GM12865 (cell line): ENCODE measurements at places on chromosomes 16 and 17.

DNA sequence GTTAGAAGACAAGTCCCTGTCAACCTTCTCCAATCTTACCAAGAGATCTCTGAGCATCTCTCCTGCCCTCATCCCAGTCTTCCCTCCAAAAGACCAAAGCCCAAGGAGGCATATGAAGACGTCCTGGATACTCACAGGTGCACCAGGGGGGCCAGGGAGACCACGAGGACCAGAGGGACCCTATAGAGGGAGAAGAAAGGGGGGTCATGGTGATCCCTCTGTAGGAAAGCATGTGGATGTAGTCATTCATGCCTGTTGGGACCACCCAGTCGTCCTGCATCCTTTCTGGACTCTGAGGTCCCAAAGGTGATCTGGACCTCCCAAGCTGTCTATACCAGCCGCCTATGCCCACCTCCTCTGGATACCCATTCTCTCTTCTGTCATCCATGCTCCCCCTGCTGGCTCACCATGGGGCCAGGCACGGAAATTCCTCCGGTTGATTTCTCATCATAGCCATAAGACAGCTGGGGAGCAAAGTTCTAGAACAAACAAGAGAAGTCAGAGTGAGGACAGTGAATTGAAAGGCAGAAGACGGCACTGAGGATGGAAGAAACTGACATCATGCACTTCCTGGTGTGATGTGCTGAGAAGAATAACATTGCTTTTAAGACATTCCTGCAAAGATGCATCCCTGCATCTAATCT is 3.3 kb downstream of the COL1A1 start:
- peak; percentile 69 for DNase-seq

GRCh38 chr17:42271006-42271778 is 5.0 kb downstream of the STAT5B start:
- no peak for DNase-seq

- DNase-seq: peak; percentile 5
Observed at GRCh38 chr16:1871974-1872635, at the start of gene MEIOB. Gene MEIOB (minus strand): TSS chr16:1872164. CDS start chr16:1868175, 3,989 bp downstream.

DNA sequence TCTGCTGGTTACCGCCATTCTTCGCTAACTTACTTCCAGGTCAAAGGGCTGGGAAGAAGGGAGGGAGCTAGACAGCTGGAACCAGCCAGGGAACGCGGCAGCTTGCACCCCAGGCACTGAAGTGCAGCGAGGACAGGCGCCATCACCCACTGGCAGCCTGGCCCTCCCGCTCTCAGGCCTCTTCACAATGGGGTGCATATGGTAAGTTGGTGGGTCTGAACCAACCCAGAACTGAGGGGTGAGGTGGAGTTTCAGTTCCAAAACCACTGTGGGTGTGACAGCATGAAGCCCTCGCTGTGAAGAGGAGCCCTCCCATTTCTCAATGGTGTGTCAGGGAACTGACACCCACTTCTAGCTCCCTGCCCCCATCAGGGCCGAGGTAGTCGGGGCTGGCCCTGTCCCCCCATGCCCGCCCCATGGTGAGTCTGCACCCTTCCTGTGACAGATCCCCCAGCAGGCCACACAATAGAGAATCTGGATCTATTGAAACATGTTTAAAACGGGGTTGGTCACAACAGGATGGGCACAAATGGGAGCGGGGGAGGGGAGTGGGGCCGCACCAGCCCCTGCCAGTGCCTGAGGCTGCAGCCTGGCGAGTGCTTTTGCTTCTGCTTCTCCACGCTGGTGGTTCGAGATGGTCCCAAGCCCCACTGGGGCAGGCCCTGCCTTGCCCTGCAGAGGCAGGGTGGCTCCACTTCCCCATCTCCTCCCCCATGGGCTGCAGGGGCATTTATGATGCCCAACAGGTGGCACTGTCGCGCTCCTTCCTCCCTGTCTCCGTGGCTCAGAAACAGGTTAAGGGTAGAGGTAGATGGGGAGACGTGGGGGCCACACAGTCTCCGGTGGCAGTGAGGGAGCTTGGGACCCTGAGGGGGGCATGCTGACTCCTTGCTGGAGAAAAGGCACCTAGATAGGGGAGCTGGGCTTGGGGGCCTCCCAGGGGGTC is 2.3 kb downstream of the LIMD2 start:
- DNase-seq: peak; percentile 92

- DNase-seq: no peak
Observed at GRCh38 chr17:47888293-47888692, 7.7 kb upstream of the SP2 start.

DNA sequence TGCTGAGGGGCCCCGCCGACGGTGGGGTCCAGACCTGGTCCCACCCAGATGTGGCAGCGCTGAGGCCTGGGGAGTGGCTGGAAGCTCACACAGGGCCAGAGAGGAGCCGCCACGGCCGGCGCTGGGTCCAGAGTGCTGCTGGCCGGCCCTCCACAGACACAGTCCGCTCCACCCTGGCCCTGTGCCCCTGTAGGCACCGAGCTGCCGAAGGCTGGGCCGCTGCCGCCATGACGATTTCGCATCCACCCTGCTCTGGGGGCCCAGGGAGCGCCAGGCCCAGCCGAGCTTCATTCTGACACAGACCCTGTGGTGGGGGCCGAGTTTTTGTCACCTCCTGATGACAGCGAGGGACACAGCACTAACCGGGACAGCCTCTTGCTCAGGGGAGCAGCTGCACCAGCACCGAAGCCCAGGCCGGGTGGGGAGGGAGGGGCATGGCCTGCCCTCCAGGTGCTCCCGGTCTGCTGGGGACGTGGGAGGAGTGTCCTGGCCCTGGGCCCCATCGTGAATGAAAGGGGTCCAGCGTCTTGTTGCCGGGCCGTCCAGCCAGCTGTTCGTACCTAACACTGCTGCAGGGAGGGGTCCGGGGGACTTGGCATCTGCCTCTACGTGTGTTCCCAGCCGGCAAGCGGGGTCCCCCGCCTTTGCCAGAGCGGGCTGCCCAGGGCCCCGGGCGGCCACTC is 27.1 kb upstream of the SSTR5 start:
- no peak for DNase-seq

GRCh38 chr16:10738231-10739077 is 5.2 kb upstream of the NUBP1 start:
- DNase-seq: peak; percentile 93

DNA sequence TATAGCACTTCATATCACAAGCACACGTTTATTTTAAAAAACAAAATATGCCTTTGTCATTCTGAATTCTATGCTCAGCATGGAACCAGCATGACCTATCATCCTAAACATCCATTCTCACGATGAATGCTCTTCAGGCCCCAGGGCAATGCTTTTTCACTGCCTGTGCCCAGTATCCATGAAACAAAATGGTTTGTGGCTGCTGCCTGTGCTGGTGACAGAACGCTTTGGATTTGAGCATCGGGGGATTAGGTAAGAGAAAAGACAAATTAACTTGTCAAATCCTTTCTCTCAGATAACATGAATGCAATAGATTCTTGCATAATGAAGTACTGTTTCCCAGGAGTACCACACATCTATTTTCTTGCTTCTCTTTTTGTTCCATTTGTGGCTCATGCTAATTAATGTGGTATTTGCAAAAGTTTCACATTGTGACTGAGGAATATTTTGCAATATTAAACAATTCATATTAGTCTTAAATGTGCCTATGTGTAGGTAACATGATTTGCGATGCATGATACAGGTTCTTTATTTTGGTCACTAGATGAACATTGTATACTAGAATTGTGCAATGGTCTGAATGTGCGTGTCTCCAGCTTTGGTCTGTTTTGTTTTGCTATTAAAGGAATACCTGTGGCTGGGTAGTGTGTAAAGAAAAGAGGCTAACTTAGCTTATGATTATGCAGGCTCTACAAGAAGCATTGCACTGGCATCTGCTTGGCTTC is 25.8 kb upstream of the SRSF1 start:
- no peak for DNase-seq

DNA sequence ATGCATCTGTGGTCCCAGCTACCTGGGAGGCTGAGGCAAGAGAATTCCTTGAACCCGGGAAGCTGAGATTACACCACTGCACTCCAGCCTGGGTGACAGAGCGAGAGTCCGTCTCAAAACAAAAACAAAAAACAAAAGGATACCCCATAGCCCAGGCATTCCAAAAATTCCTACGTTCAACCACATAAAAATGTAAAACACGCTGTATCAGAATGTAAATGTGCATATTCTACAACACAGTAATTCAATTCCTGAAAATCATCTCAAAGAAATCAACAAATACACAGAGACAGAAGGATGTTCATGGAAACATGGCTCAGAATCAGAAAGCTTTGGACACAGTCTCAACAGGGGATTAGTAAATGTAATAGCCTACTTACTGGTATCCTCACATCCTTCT is 33.0 kb downstream of the COG7 start:
- DNase-seq: no peak

DNA sequence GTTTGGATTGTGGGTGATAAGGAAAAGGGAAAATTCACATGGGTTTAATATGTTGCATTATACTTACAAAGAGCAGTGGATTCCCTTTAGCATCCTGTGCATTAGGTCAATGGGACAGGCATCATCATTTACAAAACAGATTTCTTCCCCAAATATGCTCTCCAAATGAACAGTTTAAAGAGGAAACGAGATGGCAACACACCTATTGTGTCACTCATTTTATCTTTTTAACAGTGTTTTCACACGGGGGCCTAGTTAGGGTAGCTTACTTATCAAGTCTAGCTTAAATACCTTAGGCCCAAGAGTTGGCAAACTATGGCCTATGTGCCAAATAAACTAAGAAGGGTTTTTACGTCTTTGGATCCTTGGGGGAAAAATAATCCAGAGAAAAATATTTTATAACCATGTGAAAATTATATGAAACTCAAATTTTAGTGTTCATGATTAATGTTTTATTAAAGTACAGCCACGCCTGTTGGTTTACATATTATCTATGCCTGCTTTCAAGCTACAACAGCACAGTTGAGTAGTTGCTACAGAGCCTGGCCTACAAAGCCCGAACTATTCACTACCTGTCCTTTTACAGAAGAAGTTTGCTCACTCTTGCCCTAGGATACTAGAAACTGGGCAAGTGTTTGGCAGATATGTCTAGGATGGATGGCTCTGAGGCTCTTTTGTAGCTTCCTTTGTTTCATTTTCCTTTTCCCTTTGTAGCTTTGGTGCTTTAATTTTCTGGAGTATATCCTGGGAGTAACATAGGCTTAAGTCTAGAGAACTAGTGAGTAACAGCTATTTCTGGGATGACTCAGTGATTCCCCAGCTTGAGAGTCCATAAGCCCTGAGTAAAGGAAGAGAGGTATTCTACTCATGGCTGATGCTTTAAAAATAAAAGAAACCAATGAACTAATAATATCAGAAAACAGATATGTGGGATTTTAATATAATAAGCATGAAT is 12.4 kb downstream of the NUP93 start:
- no peak for DNase-seq

GRCh38 chr16:1335211-1335971 is 1.9 kb downstream of the BAIAP3 start:
- DNase-seq: no peak

GRCh38 chr16:87132361-87133014 is 184.7 kb downstream of the C16orf95 start:
- DNase-seq: no peak

DNA sequence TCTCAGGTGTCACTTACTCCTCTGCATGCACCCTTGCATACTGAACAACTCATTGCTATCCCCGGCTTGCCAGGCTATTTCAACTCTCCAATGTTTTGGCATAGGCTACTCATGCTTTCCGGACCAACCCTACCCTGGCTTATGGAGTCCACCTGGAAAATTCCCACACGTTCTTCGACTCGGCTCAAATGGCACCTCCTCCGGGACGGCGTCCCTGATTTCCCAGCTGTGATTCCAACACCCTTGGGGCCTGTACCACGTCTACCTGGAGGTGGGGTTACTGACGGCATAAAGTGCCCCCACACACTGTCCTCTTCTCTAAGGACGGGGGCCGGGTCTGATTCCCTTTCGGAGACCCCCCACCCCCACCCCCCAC is 498 bp downstream of the SMYD4 start:
- DNase-seq: no peak

GRCh38 chr17:61511480-61512182 is 59.4 kb downstream of the TBX4 start:
- no peak for DNase-seq

DNA sequence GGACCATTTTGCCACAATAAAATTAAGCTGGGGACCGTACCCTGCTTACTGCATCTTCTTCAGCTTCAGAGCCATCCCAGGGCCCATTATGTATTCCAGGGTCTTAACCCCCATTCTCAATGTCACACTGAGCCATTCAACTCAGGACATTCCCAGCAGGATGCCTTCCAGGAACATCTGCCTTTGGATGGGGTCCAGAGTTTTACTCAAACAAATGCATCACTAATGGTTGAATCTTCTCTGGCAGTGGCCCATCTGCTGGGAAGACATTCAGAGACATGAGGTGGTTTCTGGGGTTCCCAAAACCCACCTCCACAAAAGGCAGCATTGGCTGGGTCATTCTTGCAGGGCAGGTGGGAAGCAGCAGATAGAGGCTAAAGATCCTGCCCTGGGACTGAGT is 3.4 kb upstream of the SEC14L5 start:
- DNase-seq: no peak

DNA sequence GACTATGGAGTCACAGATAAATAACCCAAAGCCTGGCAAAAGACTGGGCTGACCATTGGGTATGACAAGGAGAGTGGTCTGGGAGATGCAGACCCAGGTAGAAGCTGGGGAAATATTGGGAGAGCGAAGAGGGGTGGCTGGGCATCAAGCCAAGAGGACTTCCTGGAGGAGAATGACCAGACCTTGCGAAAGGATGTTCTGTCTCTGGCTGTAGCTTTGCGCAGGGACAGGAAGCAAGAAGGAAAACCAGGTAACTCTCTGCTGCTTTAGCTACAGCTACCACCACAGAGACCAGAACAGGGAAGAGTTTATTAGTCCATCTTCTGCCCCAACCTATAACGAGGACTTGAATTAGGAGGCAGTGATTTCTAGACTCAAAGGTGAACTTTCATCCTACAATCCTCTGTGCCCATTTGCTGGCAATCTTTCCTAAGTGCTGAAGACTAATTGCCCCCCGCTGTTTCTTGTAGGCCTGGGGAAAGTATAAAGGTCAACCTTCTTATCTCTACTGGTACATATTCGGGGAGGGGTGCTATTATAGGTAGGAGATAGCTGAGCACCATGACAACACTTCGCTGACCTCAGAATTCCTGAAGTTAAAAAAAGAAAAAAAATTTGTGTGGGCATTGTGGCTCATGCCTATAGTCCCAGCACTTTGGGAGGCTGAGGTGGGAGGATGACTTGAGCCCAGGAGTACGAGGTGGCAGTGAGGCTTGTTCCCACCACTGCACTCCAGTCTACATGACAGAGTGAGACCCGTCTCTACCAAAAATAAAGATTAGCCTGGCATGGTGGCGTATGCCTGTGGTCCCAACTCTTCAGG is 19.1 kb upstream of the KIFC3 start:
- no peak for DNase-seq
